ENCODE measurements at places on chromosomes 3 and 15. TPM values are rescaled to one million over a fixed set of nuclear protein-coding genes. Genes with fewer than 3 reads are reported as not detected.

Gene MRAS
- not detected for total RNA-seq

Gene SPINK8
- total RNA-seq: not detected

Gene OXTR
- not detected for total RNA-seq

Gene XRN1
- 105 TPM for total RNA-seq

Gene DHX30
- 80.7 TPM for total RNA-seq

Gene SLC28A1
- total RNA-seq: not detected

Gene SPATA16
- not detected for total RNA-seq

Gene CCDC50
- 7.1 TPM for total RNA-seq

Gene IL5RA
- total RNA-seq: not detected

Gene CPLX3
- 0.19 TPM for total RNA-seq
